Fibroblast of the aortic adventitia (primary cell): ENCODE measurements at places on chromosomes 12 and 14.
A peak's percentile ranks its signal among the peaks of the same experiment; 100 is the strongest.

DNA sequence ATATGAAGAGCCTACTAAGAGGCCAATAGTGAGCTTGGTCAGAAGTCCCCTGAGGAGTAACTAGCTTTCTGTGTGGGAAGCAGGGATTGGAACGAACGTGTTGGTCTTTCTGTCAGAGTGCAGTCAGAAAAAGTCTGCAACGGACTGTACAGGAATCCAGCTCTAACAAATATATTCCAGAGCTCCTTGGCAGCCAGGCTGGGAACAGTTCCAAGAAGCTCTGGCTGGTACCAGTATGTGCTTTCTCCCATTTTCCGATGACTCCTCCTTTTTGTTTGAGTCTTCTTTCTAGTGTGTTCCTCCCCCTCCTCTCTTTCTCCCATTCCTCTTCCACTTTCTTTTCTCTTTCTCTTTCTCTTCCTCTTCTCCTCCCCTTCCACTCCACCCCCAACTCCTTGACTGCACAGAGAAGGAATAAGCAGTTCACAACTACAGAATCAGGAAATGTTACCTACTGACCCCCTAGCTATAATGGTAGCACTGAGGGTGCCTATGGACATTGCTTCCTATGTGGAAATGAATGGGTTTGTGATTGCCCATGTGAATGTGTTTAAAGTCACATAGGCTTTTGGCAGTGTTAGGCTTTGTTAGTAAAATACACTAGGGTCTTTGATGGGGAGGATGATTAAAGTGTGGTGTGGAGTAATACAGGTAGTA is 59.9 kb downstream of the TTLL5 start:
- DNase-seq = peak; percentile 78

DNA sequence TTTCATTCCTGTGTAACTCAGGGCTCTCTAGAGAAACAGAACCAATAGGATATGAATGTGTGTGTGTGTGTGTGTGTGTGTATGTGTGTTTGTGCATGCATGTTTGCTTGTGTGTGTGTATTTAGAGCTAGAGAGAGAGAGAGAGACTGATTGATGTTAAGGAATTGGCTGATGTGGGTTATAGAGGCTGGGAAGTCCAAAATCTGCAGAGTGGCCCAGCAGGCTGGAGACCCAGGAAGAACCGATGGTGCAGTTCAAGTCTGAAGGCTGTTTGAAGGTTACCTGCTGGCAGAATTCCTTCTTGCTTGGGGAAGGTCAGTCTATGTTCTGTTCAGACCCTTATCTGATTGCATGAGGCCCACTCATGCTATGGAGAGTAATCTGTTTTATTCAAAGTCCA is 64.7 kb downstream of the ADCK1 start:
- DNase-seq = no peak

GRCh38 chr12:104522985-104523722 is 66.4 kb downstream of the CHST11 start:
- peak; percentile 57 for DNase-seq

- no peak for DNase-seq
These were observed 9.4 kb upstream of the MORN3 start for GRCh38 chr12:121678716-121679300.

DNA sequence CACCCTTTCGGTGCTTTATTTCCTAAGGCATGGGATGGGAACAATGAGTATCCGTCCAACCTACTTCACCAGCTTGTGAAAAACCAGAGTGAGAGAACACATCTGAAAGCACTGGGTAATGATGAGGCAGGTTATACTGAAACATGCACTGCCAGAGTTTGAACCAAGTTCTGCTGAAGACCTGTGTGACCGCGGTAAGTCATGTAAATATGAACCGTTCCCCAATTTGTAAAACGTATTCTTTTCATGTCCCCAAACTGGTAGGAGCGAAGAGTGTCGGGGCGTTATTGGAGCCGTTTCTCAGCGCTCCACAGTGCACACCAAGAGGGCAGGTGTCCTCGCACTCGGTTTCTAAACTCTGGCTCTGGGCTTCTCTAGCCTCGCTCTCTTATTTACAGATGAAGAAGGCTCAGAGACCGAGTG is 788 bp upstream of the NGDN start:
- DNase-seq = no peak

GRCh38 chr12:65836419-65837197 is 12.3 kb downstream of the HMGA2 start:
- DNase-seq = no peak

DNA sequence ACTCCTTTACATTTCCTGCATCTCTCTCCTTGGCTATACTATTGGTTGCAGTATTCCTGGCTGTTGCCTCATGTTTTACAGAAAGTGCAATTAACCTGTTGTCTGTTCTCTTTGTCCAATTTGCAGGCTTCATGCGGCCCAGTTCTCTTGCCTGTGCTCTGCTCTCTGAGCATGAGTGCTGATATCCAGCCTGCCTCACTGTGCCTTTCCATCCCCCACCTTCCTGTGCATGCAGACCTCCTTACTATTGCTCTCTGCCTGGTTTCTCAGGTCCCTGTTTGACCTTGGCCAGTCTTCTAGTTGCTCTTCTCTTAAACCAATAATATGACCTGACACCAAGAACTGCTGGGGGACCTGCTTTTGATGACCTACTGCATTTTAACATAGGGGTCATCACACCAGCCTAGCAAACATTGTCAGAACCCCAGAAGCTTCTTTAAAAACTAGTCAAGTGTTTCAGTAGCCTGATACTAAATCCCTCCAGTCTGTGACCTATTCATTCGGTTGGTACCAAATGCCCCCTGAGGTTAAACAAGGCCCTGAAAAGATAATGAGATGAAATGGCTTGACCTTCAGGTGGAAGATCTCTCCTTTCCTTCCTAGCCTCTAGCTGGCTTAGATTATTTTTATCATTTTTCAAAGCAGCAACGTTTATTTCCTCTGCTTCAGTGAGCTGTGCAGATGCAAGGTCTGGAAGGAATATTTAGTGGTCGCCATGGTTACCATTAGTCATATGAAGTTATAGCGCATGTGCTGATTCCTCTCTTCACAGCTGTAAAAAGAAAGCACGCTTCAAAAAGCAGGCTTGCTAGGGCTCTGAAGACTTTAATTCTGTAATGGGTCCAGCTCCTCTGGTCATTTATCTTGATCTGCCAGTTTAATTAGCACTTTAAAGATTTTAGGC is 216.5 kb downstream of the PHLDA1 start:
- DNase-seq = peak; percentile 98

DNA sequence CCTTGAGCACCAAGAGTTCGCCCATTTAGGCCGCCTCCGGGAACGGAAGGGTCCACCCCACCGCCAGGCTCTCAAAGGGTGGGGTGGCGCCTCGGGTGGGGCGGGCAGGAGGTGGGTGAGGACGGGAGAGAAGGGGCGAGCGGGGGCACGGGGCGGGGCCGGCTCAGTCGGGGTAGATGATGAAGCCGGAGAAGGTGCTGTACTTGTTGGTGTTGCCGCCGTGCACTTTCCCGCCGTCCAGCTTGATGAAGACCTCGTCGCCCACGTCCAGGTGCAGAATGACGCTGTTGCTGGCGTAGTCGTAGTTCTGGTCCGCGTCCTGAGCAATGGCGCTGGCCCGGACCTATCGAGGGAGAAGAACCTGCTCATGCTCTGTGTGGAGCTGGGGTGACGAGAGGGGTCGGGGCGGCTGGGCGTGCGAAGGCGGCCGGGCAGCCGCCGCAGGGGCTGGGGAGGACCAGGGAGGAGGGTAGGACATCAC is 4.1 kb downstream of the C1QL4 start:
- DNase-seq = no peak

DNA sequence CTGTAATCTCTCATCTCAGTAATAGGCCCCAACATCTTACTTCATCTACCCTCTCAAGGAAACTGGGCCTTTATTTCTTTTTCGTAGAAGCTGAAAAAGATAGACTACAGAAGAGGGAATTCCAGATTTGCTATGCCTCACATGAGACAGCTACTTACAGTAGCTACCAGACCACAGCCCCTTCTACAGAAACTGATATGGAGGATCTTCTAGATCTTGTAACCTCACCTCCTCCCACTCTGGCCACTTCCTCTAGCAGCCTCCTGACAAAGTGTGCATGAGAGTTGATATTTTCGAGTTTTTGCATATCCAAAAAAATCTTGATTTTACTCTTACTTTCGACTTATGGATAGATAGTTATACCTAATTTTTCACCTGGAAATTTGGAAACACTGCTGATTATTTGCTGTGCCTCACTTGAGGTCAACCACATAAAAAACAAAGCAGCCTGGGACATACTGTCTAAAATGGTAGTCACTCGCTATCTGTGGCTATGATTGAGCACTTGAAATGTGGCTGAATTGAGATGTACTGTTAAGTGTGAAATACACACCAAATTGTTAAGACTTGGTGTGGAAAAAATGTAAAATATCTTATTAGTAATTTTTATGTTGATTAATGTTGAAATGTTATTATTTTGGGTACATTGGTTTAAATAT is 86.3 kb upstream of the NID2 start:
- no peak for DNase-seq

- peak; percentile 72 for DNase-seq
These were observed 2.5 kb downstream of the SCN8A start for GRCh38 chr12:51593539-51593938.

DNA sequence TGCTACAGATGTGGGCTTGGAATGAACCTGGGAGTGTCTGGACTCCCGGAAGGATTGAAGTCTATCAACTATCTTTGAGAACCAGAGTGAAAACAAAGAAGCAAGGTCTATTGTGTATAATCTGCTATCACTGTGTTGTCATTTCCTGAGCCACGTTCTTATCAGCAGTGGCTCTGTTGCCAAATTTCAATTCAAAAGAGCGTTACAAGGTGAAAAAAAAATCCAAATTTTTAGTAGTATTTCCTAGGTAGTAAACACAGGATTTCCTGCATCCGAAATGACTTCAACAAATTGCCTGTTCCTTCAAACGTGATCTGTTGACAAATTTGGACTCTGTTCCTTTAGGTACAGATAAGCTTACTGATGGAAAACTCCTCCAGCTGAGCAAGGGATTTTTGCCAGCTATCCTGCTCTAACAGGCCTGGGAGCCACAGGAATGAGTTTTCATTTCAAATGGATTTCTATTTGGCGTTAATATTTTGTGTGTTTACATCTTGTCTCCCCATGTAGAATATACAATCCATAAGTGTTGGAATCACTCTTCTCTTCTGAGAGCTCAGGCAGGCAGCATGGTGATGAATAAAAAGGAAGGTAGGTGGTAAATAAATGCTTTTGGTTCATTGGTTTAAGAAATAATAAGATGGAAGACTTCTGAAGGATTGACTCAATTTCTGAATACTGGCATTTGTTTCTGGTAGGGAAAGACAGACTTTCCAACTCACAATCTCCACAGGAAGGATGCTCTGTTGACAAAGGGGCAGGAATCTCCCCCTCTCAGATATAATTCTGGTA is 58.5 kb downstream of the GPR135 start:
- peak; percentile 86 for DNase-seq

- DNase-seq = peak; percentile 69
These were observed 158.4 kb downstream of the C12orf50 start for GRCh38 chr12:87870493-87871460.

DNA sequence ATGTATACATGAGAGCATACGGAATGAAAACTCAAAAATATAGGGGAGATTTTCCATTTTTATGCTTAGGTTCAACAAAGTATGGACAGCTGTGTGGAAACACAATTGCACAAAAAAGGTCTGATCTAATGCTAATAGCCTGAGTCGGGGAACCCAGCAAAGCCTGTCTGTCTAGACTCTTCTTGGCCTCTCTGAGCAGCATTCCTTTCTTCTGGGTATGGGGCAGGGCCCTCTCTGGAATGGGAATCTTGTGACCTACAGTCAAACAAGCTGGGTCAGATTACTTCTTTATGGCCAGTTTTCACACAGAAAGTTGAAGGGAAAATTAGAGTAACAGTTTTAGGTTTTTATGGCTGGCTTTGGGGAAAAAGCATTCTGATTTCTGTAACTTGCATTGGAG is 534.0 kb upstream of the LMO3 start:
- no peak for DNase-seq

DNA sequence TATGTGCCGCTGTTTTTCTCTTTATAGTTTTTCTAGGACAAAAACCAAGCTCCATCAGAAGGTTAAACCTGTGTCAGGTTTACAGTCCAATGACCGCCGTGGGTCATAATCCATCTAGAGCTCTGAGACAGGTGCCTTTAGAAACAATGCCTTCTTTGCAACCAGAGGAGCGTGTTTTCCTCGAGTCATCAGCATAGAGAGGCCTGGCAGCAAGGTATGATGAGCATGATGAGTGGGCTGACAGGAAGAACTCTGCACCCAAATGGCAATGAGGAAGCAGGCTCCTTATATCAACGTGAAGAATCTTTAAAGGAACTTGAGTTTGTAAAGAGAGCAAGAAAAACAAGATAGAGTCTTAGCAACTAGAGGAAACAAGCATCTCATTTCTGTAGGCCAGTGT is 60.5 kb upstream of the NUDT4 start:
- no peak for DNase-seq

- DNase-seq = no peak
These were observed 42.0 kb downstream of the CNTN1 start for GRCh38 chr12:40734276-40734675.
